ENCODE measurements at places on chromosomes 3 and 15. TPM values are rescaled to one million over a fixed set of nuclear protein-coding genes. Genes with fewer than 3 reads are reported as not detected.

The TTC23 gene
- 0.79 TPM for polyA plus RNA-seq

The DNAH12 gene
- 0.03 TPM for polyA plus RNA-seq

The XXYLT1 gene
- 22.6 TPM for polyA plus RNA-seq

The GP9 gene
- not detected for polyA plus RNA-seq

The TMEM207 gene
- polyA plus RNA-seq: not detected

The HESX1 gene
- 1.2 TPM for polyA plus RNA-seq

The EXD1 gene
- polyA plus RNA-seq: 0.02 TPM

The SEMA3G gene
- polyA plus RNA-seq: 0.10 TPM

The SLC2A2 gene
- polyA plus RNA-seq: 0.63 TPM

The A4GNT gene
- polyA plus RNA-seq: not detected

The CXCR6 gene
- not detected for polyA plus RNA-seq

The ATP13A4 gene
- polyA plus RNA-seq: 0.03 TPM

The SYNPR gene
- not detected for polyA plus RNA-seq

The MOBP gene
- not detected for polyA plus RNA-seq

The IP6K2 gene
- polyA plus RNA-seq: 178 TPM

The AADACL2 gene
- polyA plus RNA-seq: not detected

The CHRM5 gene
- polyA plus RNA-seq: not detected

The RAB11A gene
- 352 TPM for polyA plus RNA-seq

The PRR20G gene
- polyA plus RNA-seq: not detected

The TMC3 gene
- not detected for polyA plus RNA-seq

The NXPE3 gene
- polyA plus RNA-seq: 21.3 TPM

The MORC1 gene
- polyA plus RNA-seq: not detected

The SUMF1 gene
- polyA plus RNA-seq: 56.9 TPM

The LINGO1 gene
- polyA plus RNA-seq: 0.29 TPM

The CELSR3 gene
- 10.0 TPM for polyA plus RNA-seq

The ZNF619 gene
- polyA plus RNA-seq: 2.4 TPM

The PCLAF gene
- polyA plus RNA-seq: 46.0 TPM

The SLC28A1 gene
- not detected for polyA plus RNA-seq

The UCN2 gene
- polyA plus RNA-seq: 0.50 TPM

The NANOGP8 gene
- not detected for polyA plus RNA-seq

The HTR3E gene
- polyA plus RNA-seq: not detected
